ENCODE measurements at places on chromosomes 11 and 22.

- DNase-seq, result no peak
Measured at GRCh38 chr11:94142308-94143281, 14.0 kb downstream of the PANX1 start.

DNA sequence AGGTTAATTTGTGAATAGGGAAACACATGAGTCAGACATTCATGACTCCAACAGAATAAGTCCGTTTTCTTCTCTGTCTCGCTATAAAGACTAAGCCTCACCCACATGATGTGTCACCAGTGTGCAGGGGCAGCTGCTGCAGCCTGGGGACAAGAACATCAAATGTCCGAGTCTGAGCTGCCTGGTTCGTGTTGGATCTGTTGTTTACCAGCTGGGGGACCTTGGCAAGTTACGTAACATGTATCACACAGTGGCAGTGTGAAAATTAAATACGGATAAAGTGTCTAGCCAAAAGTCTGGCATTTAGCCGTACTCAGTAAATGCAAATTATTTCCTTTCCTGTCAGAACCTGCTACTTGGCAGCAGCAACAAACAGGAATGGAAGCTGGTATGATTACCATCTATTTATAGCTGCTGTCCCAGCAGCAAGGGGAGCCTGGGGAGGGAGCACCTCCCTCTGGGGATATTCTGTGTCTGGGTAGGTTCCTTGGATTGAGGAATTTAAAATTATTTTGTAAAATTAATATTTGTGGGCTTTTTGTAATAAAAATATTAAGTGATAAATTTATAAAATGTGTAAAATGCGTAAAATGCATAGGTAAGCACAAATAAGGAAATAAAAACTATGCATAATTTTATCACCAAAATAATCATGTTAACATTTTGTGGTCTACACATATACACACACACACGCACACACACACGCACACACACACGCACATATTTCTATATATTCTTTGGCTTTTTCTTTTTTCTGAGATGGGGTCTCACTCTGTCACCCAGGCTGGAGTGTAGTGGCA lies 1.3 kb upstream of the CLDN25 start:
- DNase-seq, result no peak

GRCh38 chr11:79956061-79956460 lies 515.2 kb upstream of the TENM4 start:
- no peak for DNase-seq

DNA sequence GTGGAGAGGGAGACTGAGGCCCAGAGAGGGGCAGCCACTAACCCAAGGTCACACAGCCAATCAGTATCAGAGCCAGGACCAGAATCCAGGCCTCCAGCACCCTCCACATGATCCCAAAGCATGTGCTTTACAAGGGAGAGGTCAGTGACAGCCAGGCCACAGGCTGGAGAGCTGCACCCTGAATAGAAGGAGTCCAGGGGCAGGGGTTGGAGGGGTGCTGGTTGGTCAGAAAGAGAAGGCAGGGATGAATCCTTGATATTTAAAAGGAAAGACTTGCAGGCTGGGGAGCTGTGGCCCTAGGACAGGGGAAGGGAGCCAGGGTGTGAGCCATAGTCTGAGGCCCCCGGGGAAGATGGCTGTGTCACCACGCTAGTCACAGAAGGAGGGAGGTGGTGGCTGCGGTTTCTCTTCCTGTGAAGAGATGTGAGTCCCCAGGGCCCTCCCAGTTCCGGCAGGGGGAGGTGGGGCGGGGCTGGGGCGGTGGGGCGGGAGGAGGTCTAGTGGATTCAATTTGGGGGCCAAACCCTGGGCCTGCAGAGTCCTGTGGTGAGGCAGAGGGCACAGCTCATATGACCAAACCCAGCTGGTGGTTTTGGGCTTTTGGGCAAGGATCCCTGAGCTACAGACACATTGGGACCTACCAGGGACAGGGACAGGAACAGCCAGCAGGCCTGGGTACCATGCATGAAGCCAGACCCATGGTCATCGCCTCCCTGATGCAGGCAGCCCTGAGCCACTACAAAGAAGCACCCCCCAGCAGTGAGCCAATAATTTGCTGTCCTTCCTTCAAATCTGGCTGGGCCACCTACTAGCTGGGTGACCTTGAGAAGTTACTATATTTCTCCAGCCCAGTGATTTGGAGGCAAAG lies 14.0 kb downstream of the RAC2 start:
- DNase-seq, result peak; percentile 90

DNA sequence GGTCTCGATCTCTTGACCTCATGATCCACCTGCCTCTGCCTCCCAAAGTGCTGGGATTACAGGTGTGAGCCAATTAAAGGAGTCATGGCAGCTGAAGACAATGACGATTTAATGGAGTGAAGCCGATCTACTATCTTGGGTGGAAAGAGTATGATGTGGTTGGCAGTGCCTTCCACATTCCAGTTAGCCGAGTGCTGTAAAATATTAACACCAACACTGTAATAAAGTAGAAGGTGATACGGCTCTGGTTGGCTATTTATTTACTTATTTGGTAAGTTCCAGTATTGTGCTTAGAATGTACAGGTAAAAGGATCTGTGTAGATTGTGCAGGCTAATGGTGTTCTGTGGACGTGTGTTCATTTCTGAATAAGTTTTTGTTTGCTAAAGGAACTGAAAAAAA lies 149.6 kb upstream of the MTMR2 start:
- no peak for DNase-seq

DNA sequence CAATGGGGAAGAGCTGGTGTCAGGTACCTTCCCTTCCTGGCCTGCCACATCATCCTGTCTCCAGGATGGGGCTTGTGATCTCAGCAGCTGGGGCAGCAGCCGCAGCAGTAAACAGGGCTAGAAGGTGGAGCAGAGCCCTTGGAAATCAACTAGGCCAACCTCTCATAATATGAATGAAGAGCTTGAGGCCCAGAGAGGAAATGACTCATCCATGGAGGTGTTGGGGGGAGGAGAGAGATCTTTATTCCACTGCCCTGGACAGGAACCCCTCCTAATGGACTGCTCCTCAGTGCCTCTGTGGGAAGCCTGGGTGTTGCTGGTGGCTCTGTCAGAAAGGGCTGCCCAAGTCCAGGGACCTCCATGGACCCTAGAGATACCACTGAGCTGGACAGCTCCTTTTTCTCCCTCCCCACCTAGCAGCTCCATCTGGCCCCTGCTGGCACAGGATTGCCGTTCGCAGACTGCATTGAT lies 111.8 kb downstream of the OSBP2 start:
- DNase-seq, result no peak

DNA sequence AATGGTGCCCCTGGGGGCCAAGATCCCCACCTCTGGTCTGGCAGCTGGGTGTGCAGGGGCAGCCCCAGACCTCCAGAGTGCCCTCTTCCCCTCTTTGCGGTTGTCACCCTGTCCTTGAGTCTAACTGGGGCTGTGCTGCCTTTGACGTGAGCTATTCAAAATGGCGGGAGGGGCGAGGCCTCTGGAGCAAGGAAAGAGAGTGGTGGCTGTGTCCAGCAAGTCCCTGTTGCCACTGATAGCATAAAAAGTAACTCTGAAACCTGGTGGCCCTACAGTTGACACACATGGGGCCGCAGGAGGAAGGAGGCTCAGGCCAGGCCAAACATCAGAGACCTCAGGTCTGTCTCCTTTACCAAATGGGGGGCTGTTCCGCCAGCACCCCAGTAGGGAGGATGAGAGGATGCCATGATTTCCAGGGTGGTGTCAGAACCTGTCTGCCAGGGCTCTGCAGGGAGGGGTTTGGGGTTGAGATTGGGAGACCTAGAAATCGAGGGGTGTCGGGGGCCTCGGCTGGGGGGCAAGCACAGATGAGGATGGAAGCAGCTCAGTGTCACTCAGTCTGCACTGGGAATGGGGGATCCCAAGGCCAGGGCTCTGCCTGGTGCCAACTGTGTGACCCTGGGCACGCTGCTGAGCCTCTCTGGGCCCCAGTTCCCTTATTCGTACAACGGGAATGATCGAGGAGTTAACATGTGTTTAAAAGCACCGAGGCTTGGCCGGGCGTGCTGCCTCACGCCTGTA lies 49.2 kb upstream of the KCNQ1OT1 start:
- DNase-seq, result no peak

DNA sequence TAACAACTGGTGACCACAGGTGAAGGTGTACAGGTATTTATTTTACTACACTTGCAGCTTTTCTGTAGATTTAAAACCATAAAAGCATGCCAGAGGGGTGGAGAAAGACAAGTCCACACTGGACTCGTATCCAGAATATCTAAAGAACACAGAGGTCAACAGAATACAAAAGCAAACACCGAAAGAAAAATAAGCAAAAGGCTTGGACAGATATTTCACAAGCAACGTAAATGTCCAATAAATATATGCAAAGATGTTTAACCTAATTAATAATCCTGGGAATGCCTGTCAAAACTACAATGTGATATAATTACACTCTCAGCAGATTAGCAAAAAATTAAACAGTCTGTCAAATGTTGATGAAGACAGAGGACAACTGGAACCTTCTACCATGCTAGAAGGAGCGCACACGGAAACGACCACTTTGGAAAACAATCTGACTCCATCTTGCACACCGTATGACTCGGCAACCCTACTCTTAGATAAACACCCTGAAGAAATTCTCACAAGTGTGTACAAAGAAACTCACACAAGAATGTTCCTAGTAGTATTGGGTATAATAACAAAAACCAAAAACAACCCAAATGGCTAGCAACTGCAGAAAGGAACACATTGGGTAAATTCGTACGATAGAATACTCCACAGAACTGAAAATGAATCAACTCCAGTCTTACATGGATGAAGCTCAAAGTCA lies 27.2 kb downstream of the GNB1L start:
- no peak for DNase-seq

DNA sequence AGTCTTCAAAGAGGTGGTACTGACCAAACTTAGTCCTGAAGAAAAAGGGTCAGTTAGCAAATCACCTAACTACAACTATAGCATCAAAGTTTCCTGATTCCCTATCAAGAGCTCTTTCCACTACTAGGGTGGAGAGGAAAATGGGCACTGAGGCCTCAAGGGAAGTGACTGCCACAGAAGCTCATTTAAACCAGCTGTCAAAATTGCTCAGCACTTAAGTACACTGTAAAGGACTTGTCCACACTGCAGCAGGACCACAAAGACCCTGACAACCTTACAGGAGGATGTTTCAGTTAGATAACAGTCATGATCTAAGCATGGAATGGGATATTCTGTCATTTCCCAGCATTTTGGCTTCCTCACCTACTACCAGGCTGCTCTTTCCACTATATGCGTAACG lies 33.0 kb downstream of the FAM168A start:
- no peak for DNase-seq

DNA sequence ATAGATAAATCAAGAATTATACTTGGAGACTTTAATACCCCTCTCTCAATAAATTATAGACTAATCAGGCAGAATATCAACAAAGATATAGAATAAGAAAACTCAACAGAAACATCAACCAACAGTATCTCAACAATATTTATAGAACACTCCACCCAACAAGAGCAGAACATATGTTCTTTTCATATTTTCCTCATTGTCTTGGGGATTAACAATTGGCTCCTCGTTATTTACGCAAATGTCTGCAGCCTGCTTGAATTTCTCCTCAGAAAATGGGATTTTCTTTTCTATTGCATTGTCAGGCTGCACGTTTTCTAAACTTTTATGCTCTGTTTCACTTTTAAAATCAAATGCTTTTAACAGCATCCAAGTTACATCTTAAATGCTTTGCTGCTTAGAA lies 37.0 kb upstream of the FBLN1 start:
- no peak for DNase-seq

GRCh38 chr22:35521358-35522224 lies 19.0 kb upstream of the RASD2 start:
- no peak for DNase-seq

GRCh38 chr22:39130892-39131855 lies 21.3 kb downstream of the CBX7 start:
- DNase-seq, result no peak

GRCh38 chr11:88979641-88980040 lies 86.1 kb downstream of the GRM5 start:
- no peak for DNase-seq

DNA sequence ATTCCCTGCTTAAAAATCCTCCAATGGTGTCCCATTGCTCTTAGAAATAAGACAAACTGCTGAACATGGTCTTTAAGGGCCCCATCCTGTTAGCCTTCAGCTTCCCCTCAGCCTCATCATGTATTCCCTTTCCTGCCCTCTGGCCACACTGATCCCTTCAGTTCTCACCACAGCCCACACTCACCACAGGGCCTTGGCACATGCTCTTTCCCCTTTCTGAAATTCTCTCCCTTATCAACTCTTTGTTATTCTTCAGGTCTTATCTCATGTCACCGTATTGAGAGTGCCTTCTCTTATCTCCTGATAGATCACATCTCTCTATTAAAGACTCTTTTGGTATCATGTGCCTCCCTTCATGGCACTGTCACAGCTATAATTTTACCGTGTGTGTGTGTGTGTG lies 167.8 kb upstream of the MPPED2 start:
- no peak for DNase-seq

GRCh38 chr11:71444811-71445210 lies 3.4 kb downstream of the DHCR7 start:
- no peak for DNase-seq

All from stimulated activated CD4-positive, alpha-beta T cell treated with anti-CD3 and anti-CD28 coated beads, Interleukin-2, amount 100 ng/mL, for 24 hours (primary cell).